ENCODE measurements at places on chromosomes 3 and 15. TPM values are rescaled to one million over a fixed set of nuclear protein-coding genes. Genes with fewer than 3 reads are reported as not detected.

The PLCH1 gene
- 0.06 TPM for polyA plus RNA-seq

The P2RY12 gene
- polyA plus RNA-seq = not detected

The PTX3 gene
- polyA plus RNA-seq = 60.8 TPM

The CTDSPL gene
- 45.2 TPM for polyA plus RNA-seq

The SUSD5 gene
- 2.5 TPM for polyA plus RNA-seq

DNA sequence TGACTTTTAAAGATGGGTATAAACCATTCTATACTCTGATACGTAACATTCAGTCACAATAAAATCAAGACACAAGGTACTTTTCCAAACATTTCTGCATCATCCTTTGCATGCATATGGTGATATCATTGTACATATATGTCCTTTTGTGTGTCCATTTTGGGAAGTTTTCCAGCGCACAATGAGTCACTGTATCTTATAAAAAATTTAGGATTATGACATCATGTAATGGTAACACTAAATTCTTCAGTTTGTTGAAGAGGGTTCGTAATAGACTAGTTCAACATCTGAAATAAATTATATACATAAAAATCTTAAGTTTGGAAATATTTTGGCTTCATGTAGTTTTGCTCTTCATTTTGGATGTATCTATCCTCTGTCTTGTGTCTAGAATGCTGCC is 480.9 kb downstream of the ROBO1 start:
- no peak for DNase-seq

DNA sequence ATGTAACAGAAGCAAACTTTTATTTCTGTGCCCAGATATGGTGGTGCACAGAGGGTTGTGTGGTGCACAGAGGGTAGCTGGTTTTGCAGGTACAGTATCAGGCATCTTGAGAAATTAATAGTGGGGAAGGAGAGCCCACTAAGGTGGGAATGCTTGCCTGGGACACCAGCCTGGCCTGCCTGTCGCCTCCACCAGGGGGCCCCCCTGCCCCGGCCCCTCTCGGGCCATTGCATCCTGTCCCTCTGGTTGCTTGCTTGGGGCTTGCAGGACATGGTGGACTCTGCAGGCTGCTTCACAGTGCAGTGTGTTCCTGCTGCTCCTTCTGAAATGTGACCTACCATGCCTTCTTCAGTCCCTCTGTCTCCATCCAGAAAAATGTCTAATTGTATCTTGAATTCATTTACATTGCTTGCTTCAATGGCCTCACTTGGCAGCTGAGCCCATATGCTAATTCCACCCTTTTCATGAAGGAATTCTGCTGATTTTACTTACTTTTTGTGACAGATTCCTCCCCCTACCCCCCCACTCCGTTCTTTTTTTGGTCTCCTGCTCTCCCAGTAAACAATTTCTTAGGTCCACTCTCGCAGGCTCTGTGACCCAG is 73.6 kb downstream of the EEFSEC start:
- DNase-seq = no peak

DNA sequence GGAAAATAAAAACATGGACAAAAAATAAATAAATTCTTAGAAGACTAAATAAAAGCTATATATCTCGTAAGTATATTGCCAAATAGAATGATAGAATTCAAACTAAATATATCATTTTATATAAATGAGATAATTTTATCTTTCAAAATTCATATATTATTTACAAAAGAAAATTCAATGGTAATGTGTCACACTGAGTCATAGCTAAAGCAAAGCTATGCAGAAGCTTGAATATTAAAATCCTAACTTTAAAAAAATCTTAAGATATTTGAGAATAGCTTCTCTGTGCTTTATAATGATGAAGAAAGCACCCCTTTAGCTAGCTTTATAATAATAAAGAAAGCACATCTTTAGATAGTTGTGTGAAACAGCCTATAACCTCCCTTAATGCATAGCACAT is 1010.8 kb downstream of the OTOL1 start:
- no peak for DNase-seq

DNA sequence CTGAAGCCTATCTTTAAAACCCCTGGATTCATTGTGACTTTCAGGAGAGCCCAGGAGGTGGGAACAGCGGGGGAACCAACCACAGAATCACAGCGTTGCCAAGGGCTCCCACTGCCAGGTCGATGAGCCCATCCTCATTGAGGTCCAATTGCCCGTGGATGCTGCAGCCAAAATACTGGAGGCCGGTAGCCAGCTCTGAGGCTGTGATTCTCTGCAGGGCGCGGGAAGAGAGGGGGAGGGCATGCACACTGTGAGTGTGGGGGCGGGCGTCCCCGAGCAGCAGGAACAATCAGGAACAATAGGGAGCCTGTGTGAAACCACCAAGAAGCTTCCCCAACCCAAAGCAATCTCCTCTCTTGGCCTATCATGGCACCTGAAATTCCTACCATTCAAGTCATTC is 53.4 kb downstream of the FEM1B start:
- DNase-seq = no peak

DNA sequence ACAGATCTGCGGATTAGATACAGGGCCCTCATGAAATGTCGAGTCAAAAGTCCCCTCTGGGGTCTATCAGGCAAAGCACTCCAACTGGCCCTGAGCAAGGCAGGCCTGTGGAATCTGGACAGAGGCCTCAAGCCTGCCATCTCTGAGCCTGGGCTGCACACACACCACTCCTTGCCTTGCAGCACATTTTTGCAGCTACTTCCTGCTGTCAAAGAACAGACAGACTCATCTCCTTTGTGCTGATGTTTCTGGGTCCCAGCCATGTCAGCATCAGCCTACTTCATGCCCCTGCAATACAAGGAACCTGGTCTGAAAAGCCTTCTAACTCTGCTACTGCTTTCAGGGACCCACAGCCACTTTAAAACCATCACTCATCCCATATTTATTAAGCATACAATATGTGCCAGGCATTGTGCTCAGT is 60.6 kb upstream of the IL12A start:
- no peak for DNase-seq

- no peak for DNase-seq
Observed at GRCh38 chr3:48797626-48798025, 50.0 kb downstream of the PRKAR2A start.

DNA sequence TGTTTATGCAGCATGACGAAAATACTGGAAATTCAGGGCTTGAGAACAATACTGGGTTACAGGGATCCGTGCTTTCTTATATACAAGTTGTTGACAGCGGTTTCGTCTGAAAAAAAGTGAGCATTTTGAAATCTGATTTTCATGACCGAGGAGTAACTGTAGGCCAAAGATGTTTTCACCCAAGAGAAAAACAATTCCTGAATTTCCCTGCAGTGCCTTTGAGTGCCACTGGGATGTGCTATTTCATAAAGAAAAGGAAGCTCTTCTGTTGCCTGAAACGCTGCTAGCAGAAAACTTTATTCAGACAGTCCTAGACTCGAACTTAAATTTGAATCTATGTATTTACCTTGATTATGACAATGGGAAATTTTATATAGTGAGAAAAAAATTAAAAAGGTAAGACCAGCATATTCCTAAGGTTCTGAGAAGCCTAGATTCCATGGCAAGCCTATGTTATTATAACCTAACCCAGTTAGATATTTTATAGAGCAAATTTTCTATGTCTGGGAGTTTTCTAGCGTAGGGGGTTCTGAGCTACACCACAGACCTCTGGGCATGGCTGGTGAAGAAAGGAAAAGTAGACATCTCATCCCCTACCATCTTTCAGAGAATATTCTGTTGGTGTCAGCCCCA is 30.2 kb downstream of the KCNAB1 start:
- DNase-seq = no peak

DNA sequence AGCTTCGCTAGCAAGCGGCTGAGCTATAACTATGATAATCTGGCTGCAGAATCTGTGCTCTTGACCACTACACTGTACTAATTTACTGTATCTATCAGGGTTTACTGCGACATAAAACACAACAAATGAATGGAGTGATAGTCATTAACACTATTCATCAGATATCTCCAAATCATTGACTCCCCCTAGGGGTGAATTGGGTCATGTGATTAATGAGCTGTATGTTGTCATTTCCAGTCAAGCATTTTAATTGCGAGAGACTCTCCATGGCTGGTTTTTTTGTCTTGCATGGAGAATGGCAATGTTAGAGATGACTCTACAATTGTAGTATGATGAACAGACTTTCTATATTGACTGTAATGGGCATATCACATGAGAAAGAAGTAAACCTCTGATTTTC is 10.5 kb upstream of the TM4SF18 start:
- DNase-seq = no peak

GRCh38 chr15:79427781-79428598 is 4.1 kb upstream of the MINAR1 start:
- no peak for DNase-seq

GRCh38 chr15:96125721-96126415 is 204.6 kb upstream of the NR2F2 start:
- DNase-seq = no peak

GRCh38 chr3:18481946-18482548 is 56.9 kb upstream of the SATB1 start:
- no peak for DNase-seq
